HuH-7.5 (cell line): ENCODE measurements at places on chromosomes 4 and X.

DNA sequence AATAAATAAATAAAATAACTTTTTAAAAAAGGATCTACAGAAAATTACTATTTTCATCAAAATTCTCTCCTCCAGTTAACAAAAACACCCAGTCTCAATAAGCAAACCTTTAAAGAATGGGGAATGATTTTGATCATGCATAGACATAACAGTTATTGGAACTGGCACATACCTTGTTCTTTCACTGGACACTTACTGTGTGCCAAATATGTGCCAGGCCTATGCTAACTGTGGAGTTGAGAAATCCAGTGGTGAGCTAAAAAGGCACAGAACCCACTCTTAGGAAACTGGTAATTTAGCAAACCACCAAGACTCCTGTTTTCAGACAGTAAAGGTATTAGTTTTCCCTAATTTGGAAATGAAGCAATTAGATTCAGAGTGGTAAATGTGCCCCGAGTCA lies 39.1 kb downstream of the CLOCK start:
- no peak for DNase-seq

GRCh38 chr4:8368998-8369397 lies 71.5 kb downstream of the ACOX3 start:
- DNase-seq = no peak

GRCh38 chr4:94352163-94352562 lies 9.5 kb upstream of the HPGDS start:
- no peak for DNase-seq

DNA sequence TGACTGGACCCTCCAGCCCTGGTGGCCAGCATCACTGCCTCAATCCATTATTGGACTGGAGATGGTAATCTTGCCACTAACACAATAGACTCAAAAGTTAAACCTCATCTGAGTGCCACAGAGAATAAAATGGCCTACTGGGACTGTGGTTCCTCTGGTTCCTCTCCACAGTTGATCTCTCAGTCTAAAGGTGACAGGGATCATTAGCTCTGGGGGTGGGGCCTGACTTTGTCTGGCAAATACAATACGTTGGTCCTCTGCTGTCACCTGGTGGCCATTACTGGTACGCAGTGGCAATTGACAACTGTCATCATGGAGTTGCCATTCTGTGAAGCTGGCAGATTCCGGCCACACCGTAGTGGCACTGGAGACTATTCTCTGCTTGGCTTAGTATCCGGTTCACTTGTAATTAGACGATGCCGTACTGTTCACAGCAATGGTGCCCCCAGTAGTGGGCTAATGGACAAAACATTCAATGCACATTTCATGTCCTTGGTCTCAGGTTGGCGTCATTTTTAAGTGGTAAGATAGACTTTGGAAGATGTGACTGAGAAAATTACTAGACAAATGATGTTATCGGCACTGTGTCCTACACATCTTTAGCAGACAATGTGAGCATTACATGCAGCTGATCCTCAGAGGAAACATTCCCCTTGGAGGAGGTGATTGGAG lies 6.7 kb downstream of the FGFBP2 start:
- peak; percentile 73 for DNase-seq

DNA sequence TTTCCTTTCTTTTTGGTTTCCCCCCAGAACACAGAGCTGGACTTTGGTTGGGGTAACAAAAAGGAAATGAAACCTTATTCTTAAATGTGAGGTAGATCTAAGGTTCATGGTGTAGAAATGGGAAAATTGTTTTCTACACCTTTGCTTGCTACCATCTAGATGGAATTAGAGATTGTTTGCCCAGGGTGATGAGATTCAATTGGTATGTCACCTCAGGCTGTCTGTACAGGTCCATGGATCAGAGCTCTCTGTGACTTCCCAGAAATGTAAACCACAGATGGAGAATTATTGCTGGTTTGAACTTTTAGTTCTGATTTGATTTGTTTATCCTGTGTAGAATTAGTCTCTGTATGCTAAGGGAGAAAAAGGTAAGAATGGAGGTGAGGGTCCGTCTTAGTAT lies 146.7 kb downstream of the PCDH7 start:
- no peak for DNase-seq

DNA sequence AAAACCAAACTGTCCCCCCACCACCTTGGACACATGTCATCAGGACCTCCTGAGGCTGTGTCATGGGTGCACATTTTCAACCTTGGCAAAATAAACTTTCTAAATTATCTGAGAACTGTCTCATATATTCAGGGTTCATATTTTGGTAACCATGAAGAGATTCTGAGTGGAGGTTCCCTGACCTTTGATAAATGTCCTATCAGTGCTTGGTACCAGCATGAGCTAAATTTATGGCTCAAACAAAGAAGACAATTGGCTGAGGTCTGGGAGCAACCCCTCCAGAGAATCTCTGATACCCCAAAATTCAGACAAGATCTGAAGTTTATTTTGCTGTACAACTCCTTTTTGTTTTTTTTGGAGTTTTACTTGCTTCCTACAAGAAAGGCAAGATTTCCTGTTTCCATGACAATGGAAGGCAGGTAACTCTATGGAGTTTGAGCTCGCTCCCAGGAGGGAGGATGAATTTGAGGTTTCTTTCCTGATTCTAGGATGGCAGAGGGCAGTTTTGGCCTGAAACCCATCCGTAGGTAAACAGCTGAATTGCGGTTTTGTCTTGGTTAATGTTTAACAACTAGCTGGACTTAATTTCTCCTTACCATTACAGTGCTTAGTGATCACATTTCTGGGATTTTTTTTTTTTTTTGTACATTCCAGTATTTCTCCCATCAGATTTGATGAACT lies 14.5 kb downstream of the UGT2B15 start:
- DNase-seq = no peak

DNA sequence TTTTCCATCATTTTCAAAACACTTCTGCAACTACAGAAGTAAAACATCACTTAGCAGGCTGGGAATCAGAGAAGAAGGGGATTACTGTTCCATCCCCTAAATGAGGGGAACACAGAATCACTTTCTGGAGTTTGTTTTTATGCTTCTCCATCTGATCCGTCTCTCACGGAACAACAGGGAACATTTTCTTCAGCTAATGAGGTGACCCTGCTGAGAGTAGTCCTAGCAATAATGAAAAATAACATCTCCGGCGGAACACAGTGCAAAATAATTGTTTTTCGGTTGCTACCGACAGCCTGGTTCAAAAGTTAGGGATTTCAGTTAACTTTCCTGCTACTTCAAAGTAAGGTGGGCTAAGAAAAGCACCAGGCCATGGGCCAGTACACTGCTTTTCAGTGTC lies 322.9 kb downstream of the UNC5C start:
- DNase-seq = no peak

GRCh38 chr4:5465529-5465928 lies 242.8 kb downstream of the EVC2 start:
- no peak for DNase-seq

- DNase-seq = no peak
Observed at GRCh38 chr4:97252615-97253154, 890.6 kb downstream of the STPG2 start.

GRCh38 chrX:97199501-97199900 lies 315.8 kb downstream of the RPA4 start:
- no peak for DNase-seq

DNA sequence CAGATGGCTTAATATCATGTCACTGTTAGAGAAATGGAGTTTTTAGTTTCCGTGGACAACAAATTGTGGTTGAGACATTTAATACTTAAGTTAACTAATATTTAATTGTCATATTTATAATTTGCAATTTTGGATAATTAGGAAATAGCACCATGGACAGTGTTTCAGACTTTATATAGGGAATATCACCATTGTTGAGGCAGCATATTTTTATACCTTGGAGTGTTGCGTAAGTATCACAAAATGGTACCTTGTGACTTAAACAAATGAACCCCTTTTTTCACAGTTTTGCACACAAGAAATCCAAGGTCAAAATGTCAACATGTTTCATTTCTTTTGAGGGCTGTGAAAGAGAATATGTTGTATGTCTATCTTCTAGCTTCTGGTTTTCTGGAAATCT lies 539.9 kb downstream of the TECRL start:
- DNase-seq = no peak

GRCh38 chr4:153274967-153275366 lies 69.5 kb upstream of the MND1 start:
- DNase-seq = no peak

GRCh38 chr4:153241970-153242838 lies 38.0 kb downstream of the TRIM2 start:
- DNase-seq = no peak

- no peak for DNase-seq
Observed at GRCh38 chr4:88533937-88534750, 10.6 kb upstream of the PYURF start.

DNA sequence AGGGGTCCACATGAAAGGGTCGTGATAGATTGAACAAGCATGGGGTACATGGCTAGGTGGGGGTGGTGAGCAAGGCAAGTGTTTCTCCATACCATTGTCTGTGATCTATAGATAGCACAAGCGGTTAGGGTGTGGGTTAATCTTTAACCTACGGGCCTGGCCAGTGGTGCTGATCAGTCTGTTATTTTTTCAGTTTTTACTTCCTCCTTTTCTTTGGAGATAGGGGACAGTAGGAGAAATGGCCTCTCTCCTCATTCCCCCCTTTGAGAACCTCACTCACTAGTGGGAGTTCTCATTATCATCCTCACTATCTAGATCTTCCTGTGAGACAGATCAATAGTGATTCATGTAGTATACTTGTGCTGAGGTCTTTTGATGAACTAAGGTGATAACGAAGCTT lies 16.2 kb upstream of the GPKOW start:
- DNase-seq = no peak

GRCh38 chr4:128582427-128582870 lies 227.1 kb upstream of the JADE1 start:
- no peak for DNase-seq

- DNase-seq = no peak
Observed at GRCh38 chr4:21757248-21757647, 191.3 kb downstream of the KCNIP4 start.

GRCh38 chr4:155666344-155667221 lies at the start of gene GUCY1A1:
Gene GUCY1A1 (plus strand): TSS chr4:155666848. CDS start chr4:155696868, 30,020 bp downstream.
- DNase-seq = no peak

- no peak for DNase-seq
Observed at GRCh38 chrX:8304668-8305067, 133.6 kb upstream of the VCX2 start.

DNA sequence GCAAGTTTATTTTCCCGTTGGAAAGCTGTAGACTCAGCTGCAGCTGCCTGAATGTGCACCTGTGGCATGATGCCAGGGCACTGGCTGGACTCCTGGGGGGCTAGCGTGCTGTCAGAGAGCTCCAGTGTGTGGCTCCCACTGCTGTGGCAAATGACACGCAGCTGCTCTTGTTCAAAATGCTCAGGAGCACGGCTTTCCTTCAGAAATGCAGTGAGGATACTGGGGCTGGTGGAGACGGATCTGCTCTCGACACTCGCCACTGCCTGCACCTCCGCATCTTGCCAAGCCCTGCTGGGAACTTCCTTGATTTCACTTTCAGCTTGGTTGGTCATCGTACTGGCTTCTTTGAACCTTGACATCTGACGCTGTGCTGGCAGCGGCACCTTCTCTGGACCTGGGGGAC lies 58.7 kb downstream of the GPRIN3 start:
- DNase-seq = no peak

DNA sequence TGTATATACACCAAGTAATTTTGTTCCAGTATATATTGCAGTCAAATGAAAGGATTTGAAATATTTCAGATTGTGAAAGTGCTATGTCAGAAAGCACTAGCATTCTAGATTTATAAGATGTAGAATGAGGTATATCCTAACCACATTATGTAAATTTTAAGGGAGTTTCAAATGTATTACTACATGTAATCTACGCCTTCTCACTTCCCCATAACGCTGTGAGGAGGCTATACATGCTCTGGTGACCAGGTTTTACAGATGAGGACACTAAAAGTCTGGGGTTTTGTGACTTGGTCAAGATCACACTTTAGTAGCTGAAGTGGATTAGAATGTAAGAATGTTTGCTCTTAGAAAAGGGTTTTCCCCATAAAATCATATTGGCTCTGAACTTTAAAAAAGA lies 8.1 kb downstream of the ENPEP start:
- DNase-seq = no peak

DNA sequence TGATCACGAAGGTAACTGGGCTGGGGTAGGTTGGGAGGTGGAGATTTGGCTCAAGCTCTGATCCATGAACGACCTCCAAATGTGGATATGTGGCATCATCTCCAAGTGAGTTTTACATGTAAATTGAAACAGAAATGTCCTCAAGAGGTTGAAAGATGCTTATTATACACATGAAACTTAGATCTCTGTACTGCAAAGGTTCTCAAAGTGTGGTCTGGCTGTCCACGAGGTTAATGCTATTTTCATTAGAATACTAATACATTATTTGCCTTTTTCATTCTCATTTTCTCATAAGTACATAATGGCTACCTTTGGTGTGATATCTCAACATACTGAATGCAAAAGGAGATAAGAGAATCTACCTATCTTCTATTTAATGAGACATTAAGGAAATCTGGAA lies 198.2 kb downstream of the RASL11B start:
- no peak for DNase-seq
